NCI-H524 (cell line): ENCODE measurements at places on chromosomes 6 and 20.
A peak's percentile ranks its signal among the peaks of the same experiment; 100 is the strongest.

DNA sequence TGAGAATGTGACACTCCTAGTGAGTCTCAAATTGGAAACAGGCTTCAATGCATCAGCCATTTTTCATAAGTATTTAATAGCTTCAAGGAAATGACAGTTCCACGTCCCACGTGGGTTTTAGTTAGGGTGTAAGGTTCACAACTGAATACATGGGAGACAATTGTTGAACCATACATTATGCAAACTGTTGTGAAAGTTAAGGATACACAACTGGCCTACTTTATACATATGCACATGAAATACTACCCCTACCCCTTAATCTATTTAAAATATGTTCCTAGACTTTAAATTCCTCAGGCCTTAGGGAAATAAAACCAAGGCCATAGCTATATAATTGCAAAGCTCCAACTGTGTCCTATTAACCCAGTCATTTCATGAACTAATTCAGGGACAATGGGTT is 436.1 kb downstream of the BTBD3 start:
- no peak for DNase-seq

GRCh38 chr6:27867945-27868300 is 44.3 kb downstream of the OR2B2 start:
- no peak for DNase-seq

GRCh38 chr6:157177731-157178336 is 145.5 kb downstream of the TMEM242 start:
- DNase-seq, result no peak

DNA sequence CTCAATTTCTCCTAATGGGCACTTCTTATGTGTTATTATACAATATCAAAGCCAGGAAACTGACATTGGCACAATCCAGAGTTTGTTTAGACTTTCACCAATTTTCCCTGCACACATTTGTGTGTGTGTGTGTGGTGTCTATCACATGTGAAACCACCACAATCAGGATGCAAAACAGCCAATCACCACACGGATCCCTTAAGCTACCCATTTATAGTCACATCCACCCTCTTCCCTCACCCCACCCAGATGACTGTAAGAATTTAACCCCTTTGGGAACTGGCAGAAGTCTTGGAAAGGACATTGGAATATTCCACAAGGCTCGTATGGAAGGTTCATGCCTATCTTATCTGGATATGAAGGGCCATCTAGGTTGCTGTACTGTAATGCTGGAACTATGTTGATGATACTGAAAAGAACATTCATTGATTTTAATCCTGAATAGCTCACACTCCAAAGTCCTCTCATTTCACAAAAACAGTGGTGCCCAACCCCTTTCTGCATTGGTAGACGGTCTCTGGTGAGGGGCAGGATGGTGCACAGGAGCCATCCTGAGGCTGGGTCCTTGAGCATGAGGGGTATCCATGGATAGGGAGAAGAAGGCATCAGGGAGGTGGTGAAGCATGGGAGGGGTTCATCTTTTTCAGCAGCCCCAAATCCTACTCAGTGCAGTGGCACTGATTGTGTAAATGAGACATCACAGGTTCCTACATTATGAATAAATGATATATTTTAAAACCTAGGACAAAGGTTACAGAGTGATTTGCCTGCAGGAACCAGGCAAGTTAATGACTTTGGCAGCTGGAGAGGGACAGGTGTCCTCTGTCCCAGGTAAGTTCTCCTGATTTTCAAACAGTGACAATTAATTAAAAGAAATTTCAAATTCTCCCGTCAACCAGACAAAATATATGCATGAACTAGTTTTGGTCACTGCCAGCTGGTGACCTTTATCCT is 12.1 kb upstream of the CTCFL start:
- DNase-seq, result no peak

DNA sequence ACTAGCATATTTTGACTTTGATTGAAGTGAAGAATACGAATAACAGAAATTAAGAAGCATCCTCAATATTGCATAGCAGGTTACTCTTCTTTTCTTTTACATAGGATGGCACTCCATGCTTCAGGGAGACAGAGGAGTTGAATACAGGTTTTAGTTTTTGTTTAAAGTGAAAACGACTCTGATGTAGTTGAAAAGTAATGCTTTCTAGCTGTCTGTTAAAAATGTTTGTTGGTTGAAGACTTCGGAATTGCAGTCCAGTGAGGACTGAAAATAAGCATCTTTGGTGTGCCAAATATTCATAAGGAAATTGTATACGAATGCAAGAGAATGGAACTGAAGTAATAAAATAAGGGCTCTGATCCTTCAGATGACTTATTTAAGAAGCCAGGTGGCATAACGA is 618 bp upstream of the SLC16A10 start:
- no peak for DNase-seq

DNA sequence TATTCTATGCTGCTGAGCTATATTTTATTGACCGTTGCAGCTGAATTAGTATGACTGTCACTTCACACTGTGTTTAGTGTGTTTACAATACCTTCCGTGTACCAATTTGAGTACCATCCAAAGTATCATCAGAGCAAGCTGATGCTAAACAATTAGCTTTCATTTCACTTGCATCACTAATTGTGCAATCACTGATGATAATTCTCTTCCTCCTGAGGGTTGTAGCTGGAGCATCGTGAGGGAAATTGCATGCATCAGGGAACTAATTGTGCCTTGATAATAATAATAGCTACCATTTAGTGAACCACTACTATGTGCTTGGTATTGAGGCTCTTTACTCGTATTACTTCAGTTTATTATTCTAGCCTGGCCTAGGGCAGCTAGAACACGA is 384.8 kb upstream of the SOX4 start:
- no peak for DNase-seq

DNA sequence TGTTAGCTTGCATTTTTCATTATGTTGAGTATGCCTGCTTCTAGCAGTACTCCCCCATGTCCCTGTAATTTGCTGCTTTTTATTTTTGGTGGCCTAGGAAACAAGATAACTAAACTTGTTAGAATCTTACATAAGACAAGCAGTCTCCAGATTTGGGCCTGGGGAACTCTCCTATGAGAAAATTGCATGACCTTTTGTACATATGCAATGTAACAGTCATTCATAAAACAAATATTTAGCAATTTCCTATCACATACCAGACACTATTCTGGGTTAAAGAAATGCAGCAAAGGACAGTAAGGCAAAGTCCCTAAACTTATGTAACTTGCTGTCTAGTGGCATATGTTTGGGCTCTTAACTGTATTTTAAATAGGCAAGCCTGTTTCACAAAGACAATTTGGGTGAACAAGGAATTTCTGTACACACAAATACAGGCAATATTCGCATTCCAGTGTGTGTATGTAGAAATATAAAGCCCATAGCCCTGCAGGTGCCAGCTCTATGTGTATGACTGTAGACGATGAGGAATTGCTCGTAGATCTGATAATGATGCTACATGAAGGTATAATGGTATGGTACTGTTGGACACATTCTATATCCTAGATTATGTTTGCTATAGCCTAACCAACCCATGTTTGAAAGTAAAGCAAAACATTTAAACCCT is 305.2 kb upstream of the CITED2 start:
- DNase-seq, result no peak

DNA sequence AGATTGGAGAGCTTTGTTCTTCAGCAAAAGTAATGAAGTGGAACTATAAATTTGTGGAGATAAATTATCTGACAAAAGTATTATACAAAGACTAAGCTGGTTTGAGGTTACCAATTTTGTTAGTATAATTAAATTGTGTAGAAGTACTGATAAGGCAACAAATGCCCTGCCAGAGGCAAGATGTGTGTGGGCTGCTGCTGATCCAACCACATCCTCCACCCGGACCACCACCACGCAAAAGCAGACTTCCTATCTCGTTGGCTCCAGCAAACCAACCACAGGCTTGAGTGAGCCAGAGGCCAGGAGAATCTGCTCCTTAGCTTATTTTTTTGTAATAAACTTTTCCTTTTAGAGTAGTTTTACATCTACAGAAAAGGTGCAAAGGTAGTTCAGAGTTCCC is 1.1 kb upstream of the MYLK4 start:
- DNase-seq, result no peak

DNA sequence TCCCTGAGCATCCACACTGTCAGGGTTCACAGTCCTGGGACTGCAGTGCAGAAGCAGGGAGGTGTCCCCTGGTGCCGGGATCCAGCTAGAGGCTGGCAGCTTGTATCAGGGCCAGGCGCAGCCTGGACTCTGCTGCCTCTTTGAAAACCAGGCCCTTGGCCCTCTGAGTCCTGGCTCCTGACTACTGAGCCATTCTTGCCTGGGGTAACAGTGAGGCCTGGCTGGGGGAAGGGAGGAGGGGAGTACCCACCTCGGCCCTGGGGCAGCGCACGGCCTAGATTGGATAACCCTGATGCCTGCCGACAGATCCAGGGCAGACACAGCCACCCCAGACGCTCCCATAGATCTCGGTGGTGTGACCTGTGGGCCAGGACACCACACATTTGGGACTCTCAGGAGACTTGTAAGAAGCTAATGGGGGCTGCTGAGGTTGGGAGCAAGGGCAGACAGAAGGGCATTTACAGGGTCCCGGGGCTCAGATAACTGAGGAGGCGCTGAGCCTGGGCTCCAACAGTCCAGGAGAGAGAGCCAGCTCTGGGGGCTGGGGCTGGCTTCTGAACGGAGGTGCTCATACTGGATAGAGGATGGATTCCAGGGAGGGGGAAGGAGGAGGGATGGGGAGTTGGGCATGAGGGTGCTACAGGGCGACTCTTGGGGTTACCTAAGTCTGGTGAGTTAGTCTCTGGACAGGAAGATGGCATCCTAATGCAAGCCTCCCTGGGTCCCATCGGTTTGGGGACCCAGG is 30.5 kb downstream of the SPDEF start:
- DNase-seq, result no peak

- no peak for DNase-seq
These were observed 9.7 kb upstream of the WFDC8 start for GRCh38 chr20:45588800-45589199.

- DNase-seq, result peak; percentile 57
These were observed 10.9 kb downstream of the BANF2 start for GRCh38 chr20:17710379-17711266.

DNA sequence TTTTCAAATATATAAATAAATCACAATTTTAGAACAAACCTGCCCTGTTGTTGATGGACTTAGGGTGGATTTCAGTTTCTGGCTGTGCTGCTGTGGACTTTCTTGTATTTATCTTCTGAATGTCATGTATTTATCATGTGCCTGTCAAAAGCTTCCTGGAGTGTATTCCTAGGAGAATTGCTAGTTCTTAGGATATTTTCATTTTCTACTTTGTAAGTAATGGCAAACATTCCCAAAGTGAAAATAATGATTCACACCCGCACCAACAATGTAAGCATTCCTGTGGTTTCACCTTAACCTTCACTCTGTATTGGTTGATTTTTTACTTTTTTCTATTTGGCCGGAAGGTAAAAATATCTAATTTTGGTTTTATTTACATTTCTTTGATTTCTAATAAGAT is 387.8 kb downstream of the SMOC2 start:
- no peak for DNase-seq

GRCh38 chr20:13494019-13494418 is 144.7 kb downstream of the TASP1 start:
- no peak for DNase-seq

DNA sequence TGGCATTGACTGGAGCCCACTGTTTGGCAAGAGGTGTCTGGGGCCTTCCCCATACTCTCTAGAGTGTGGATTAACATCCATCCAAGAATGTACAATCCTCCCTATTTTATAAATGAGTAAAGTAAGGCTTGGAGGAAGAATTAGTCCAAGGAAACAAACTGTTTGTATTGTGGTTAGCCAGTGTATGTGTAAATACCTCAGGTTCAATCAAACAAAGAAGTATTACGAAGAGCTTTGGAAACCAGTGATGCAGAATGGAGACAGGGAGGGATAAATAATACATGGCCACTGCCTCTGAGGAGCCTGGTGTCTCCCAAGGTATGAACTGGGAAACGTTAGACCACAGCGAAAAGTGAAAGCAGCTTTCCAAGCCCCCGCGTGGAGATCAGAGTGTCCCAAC is 226.6 kb upstream of the RIN2 start:
- no peak for DNase-seq

GRCh38 chr6:15827496-15828255 is 164.8 kb upstream of the DTNBP1 start:
- DNase-seq, result no peak

DNA sequence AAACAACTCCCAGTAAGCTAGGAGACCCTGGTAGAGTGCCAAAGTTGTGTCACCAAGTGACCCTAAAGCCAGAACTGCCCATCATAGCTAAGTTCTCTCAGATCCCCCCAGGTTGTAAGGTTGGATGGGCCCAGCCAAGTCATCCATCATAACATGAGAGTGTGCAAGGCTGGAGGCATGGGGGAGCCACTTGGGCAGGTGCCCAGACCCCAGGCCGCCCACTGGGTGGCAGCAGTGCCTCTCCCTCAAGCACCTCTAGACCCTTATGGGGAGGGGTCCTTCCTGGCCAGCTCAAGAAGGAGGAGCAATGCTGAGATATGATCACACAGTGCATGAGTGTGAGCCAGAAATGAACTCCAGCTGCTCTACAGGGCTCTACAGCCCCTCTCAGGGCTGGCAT is 154.5 kb downstream of the MYLK4 start:
- peak; percentile 50 for DNase-seq

- DNase-seq, result no peak
These were observed 106.5 kb upstream of the TIAM2 start for GRCh38 chr6:154888421-154889295.
